Inflammatory macrophage (primary cell): ENCODE measurements at places on chromosomes 12 and 14.

DNA sequence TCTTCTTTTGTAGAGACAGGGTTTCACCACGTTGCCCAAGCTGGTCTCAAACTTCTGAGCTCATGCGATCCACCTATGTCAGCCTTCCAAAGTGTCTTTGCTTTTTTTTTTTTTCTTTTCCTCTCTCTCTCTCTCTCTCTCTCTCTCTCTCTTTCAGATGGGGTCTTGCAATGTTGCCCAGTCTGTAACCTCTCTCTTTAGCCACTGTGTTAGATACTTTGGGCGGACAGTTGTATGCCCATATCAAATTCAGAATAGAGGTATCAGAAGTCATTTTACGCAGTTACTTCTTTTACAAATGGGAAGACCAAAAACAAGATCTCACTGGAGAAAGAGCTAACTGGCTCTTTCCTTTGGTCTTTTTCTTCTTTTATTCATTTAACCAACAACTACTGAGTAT is 6.7 kb downstream of the HEBP1 start:
- no peak for DNase-seq

- DNase-seq, result no peak
These were observed 59.8 kb downstream of the SIX1 start for GRCh38 chr14:60589442-60589841.

DNA sequence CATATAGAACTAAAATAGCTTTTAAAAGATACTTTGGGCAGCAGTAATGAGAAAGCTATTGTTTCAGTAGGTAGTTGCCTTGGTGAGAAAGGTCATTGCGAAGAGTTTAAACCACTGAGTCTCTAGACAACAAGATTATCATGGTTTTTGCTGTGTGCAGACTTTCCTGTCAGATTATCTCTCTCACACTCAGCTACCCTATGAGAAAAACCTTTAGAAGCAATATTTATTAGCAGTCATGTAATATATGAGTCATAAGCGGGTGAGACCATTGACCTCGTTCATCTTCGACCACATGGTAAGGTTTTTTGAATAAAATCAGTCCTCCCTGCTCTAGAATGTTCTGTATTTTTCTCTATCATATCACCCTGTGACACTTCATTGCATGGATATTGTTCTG is 59.9 kb downstream of the GPR65 start:
- DNase-seq, result no peak

- no peak for DNase-seq
These were observed 12.2 kb downstream of the CHURC1 start for GRCh38 chr14:64926398-64926995.

GRCh38 chr14:102821252-102821651 is 44.0 kb downstream of the TRAF3 start:
- DNase-seq, result no peak

DNA sequence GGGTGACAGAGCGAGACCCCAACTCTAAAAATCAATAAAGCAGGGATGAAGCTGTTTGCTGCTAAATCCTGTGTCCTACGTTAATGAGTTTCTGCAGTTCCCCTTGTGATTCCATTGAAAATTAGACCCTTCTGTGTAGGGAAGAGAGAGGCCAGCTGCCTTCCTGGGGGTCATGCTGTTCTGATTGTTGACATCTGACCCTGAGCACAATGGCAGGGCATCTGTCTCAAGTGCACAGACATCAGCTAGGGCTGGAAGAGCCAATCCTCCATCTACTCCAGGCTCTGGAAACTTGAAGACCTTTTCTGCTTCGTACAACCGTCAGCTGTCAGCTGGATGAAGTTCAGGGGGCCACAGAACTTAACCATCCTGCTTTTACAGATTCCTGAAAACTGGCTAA is 10.1 kb downstream of the FBXL14 start:
- no peak for DNase-seq

DNA sequence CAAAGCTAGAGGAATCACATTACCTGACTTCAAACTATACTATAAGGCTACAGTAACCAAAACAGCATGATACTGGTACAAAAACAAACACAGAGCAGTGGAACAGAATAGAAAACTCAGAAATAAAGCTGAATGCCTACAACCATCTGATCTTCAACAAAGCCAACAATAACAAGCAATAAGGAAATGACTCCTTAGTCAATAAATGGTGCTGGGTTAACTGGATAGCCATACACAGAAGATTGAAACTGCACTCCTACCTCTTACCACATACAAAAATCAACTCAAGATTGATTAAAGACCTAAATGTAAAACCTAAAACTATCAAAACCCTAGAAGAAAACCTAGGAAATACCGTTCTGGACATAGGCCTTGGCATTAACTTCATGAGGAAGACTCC is 182.6 kb upstream of the CNOT2 start:
- no peak for DNase-seq

DNA sequence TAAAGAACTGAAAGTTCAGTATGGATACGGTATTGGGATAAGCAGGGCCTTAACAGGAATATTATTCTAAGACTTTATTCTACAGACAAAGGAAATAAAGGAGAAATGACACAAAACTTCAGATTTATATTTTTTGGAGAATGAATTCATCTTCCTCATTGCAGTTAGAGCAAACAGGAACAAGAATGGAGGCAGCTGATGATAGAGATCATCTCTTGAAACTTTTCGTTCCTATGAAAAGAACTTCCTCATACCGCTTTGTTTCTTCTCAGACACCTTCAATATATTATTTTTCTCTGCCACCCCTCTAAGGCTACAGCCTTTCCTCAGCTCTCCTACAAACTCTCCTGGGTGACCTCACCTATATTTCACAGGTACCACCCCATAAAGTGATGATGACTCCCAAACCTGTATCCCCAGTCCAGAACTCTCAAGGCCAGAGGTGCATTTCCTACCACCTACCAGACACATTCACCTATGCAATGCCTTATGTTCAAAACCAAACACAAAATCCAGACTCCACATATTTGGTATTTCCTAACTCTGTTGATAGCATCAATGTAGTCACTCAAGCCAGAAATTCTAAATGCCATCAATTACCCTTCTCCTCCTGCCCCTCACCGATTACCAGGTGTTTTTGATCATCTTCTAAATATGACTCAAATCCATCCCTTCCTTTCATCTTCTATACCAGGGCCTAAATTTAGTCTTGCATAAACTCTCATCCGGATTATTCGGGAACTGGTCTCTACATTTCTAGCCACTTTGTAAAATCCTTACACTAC is 7.4 kb downstream of the MAP4K5 start:
- peak; percentile 61 for DNase-seq

DNA sequence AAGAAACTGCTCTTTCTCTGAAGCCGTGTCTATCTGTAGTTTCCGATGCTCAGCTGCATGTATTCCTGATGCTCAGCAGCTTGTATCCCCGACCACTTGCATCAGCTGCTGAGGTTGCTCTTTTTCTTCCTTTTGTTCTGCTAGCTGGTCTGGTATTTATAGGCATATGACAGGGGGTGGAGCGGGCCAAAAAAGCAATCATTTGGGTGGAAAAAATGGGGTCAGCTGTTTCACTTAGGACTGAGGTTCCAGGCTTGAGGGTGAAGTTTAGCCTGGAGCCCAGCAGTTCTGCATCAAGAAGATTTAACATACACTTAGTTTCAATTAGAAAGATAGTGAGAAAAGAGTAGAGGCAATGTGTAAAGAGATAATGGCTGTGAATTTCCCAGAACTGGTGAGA is 23.6 kb upstream of the AMN1 start:
- no peak for DNase-seq
